ENCODE measurements at places on chromosomes 4 and X.

GRCh38 chr4:140867356-140867755 is 111.2 kb upstream of the TBC1D9 start:
- no peak for DNase-seq

- no peak for DNase-seq
Measured at GRCh38 chr4:124060261-124060918, 652.1 kb downstream of the ANKRD50 start.

- DNase-seq = no peak
Measured at GRCh38 chr4:601612-602558, 23.5 kb upstream of the PDE6B start.

GRCh38 chrX:9903146-9903545 is 64.0 kb upstream of the CLDN34 start:
- no peak for DNase-seq

DNA sequence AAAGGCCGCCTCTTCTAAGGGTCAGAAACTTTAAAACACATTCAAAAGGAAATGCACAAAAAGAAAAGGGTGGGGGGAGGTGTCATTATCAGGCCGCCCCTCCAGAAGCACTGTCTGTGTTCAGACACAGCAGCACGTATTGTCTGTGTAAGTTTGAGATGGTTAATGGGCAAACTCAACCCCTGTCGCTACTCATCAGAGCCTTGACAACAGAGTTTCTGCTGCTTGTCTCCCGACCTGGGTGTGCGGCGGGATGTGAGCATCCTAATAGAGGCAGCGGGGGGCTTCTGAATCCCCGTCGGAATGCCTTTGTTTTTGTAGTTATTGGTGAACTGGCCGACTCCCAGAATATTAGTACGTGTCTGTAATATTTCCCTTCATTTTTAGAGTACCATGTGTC is 158.9 kb downstream of the DCTD start:
- DNase-seq = no peak
